ENCODE measurements at places on chromosomes 2 and 18. TPM values are rescaled to one million over a fixed set of nuclear protein-coding genes. Genes with fewer than 3 reads are reported as not detected.

The CYP27C1 gene
- 5.1 TPM for polyA plus RNA-seq

DNA sequence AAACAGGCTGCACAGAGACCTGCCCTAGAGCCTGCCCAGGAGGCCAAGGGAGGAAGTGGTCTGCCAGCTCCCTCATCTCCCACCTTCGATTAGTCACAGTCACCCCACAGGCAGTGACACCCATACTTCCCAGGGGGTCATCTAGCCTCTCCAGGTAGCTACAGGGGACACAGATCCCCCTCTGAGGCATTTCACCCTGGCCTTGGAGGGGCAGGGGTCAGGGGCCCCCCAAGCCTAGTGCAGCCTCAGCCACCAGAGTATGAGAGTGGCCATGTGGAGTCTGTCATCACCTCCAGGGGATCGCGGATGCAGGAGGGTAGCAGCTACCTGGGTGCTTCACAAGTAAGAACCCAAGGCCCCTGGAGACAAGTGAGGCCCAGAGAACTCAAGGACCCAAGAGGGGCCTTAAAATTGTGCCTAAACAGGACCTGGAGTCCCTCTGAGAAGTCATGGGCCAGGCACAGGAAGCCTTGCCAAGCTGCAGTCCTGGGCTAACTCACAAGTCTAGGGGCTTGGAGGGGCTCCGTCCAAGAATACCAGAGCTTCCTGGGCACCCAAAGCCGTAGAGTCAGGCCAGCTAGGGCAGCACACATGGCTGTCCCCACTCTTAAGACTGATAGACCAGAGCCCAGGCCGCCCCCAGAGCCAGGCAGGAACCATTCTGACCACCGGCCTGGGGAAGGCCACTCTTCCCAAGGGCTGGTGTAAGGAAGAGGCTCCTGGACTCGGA lies 354.3 kb upstream of the ID2 start:
- no peak for DNase-seq

DNA sequence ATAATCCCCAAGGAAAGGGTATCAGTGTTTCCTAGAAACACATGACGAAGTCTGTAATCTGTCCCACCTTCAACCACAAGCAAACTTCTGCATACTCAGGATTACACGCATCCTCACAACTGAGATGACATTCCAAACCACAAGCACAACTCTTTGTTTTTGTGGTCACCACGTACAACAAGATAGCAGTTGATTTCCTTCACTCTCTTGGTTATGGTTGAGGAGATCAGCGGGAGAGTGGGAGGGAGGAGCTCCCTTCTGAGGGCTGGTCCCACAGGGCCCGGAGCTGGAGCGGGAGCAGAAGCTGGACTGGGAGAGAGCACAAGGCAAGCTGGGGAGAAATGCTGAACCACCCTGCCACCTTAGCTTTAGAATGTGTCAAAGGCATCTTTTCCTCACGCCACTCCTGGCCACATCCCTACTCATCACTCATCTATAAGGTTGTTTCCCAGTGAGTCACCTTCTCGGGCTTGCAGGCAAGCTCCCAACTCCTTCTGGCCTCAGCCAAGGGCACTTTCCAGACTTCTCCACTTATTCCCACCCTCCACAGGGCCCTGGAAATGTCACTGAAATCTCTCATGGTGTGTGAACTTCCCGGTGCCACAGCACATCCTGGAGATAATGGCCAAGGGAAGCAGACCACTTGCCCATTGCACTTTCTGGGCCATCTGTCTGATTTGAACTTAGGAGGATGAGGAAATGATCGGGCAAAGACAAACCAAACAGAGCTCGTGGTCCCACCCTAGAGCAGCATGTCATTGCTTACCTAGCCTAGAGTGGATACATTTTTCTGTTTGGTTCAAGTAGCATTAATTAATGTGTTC lies 98.9 kb upstream of the LGALSL start:
- DNase-seq: no peak

The BUB1 gene
- polyA plus RNA-seq: 7.1 TPM

- DNase-seq: no peak
Observed at GRCh38 chr2:16026816-16027501, 86.6 kb downstream of the MYCN start.

DNA sequence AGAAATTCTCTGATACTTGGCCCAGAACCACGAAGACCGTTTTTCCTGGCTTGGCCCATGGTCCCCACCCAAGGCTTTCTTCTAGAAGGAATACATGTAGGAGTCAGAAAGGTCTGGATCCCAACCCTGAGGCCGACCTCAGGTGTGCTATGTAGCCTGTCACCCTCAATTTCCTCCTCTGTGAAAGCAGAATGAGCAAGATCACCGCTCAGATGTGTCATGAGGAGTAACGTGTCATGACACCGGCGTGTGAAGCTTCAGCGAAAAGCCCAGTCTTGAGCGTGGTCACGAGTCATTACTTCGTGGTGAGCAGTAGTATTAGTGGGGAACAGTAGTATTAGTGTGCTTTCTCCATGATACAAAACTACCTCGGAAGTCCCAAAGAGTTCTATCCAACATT lies 103.4 kb downstream of the ALPK2 start:
- no peak for DNase-seq

DNA sequence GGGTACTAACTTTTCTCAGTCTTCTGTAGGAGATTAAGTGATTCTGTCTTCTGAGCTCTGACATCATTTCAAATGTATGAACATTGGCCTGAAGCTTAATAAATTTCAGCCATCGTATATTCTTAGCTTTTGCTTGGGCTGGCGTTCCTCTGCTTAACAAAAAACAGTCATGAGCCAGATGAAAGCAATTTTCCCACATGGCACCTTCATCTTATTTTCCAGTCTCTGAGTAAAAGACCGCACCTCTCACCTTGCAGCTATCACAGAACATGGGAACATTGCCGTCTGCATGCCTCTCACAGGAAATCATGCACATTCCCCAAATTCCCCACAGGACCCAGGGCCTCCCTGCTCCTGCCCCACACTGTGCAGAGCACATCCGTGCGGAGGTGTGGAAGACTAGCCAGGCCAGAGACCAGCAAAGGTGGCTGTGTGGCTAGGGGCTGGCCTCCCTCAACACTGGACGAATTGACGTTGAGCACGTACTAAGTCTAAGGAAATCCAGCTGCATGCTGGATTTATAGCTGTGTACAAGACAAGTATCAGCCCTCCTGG lies 531.8 kb upstream of the ID2 start:
- DNase-seq: no peak

DNA sequence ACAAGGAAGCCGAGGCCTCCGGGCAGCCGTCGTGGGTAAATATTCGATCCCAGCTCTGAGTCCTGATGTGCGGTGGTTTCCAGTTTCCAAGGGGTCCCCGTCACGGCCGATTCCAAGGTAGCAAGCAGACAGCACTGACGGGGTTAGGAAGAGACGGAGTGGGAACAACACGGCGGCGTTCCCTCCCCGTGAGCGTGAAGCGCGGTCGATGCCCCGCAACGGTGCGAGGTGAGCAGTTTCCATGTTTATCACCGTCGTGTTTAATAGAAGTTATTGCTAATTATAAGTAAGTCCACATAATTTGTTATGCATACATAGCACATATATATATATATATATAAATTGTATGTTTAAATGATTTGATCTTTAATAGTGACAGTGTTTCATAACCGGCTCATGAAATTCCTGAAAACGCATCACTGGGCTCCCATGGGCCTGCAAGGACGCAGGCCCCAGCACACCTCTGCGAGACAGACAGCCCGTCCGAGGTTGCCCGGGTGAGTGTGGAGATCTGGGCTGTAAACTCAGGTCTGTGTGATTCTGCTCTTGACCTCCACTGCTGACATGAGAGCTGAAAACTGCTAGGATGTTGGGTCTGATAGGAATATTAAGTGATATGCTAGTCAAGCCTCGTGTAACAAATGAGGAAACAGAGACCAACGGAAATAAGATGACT lies 243.5 kb upstream of the SALL3 start:
- no peak for DNase-seq

DNA sequence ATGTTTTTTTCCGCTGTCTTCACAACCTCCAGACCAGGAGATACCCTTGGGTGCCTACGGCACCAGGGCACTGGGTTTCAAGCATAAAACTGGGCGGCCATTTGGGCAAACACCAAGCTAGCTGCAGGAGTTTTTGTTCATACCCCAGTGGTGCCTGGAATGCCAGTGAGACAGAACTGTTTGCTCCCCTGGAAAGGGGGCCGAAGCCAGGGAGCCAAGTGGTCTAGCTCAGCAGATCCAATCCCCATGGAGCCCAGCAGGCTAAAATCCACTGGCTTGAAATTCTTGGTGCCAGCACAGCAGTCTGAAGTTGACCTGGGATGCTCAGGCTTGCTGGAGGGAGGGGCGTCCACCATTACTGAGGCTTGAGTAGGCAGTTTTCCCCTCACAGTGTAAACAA lies 265.3 kb upstream of the ZEB2 start:
- no peak for DNase-seq

The SRD5A2 gene
- polyA plus RNA-seq: 0.04 TPM

The RPE gene
- 24.8 TPM for polyA plus RNA-seq

DNA sequence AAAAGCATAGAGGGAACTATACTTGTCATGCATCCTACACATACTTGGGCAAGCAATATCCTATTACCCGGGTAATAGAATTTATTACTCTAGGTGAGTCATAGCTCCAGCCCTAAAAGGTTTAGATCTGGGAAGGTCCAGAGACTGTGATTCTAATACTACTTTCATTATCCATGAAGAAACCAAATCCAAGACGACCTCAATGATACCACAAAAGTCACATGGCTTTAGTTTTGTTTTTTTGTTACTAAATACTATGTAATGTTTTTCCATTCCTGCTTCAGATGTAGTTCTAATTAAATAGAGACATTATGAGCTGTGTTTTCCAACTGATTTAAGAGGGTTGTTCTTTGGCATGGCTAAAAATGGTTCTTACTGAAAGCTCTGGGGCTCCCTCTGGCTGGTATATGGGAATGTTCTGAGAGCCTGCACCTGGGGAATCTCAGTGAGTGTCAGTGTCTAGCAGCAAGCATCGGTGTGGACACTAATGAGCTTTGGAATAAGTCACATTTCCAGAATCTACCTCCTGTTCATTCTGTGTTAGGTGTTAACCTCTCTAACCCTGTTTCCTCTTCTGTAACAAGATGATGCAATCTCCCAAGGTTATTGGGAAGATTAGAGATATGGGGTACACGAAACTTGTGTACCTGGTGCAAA lies 20.5 kb upstream of the IL1RL2 start:
- no peak for DNase-seq

GRCh38 chr2:200054681-200055468 lies 99.5 kb downstream of the MAIP1 start:
- no peak for DNase-seq

- no peak for DNase-seq
Observed at GRCh38 chr2:197233473-197233872, 77.1 kb downstream of the ANKRD44 start.

The MAP3K19 gene
- polyA plus RNA-seq: not detected

GRCh38 chr18:57954935-57955334 lies 89.1 kb upstream of the NEDD4L start:
- no peak for DNase-seq

DNA sequence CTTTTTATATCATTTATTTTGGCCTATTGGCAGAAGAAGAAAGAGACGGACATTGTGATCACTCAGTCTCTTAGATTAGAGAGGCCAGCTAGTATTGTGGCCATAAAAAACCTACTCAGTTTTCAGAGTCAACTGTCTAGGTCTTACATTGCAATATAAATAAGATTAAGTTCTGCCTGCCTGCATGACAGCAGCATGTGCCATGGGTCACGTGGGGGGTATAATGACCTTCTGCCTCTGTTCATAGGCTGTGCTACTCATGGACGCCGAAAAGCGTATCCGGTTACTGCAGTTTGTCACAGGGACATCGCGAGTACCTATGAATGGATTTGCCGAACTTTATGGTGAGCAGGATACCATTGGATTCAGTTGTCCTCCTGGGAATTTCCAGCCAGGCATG lies 238.5 kb downstream of the ALPK2 start:
- DNase-seq: no peak

DNA sequence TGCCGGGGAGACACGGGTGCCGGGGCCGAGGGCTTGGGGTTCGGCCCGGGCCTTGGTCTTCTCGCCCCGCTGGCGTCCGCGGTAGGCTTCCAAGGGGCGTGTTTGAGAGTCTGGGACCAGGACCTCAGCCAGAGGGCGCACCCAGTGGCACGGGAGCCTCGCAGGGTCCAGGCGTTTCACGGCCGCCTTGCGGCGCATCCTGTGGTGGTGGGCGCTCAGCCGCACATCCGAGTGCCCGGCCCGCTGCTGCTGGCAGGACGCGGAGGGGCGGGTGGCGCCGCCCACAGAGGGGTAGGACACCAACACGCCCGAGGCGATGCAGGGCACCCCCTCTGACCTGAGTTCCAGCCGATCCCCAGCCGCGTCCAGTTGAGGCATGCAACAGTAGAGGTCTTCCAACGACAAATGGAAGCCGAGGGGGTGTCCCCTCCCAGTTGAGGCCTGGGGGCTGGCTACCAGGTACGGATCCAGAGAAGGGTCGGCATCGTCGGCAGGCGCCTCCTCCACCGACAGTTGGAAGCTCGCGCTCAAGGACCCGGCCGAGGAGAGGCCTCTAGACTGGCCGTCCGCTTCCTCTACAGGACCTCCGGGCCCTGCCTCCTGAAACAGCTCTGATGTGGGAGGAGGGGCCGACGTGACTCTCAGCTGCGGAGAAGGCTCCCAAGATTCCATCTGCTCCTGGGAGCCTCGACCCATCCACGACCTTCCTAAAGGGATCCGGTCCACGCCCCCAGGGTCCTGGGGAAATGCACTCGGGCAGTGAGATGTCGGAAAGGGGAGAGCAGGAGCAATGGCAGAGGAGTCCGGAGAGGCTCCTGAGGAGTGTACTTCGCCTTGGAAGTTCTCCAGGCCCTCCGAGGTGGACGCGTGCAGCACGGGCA lies 6.3 kb downstream of the C2orf81 start:
- DNase-seq: no peak

The ENOSF1 gene
- polyA plus RNA-seq: 28.8 TPM

DNA sequence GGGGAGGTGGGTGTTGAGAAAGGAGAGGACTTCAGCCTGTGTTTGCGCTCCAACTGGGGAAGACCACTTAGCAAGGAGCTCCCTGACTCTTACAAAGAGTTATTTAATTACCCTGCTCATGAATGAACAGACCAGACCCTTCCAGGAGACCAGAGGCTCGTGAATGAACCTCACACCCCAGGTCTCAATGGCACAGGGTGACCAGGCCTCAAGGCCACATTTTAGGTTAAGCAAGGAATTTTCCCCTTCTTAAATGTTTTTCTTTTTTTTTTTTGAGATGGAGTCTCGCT lies 25.3 kb downstream of the SMAD7 start:
- no peak for DNase-seq

Measured in forelimb muscle (tissue), 1 donor.